Transverse colon (tissue), 4 donors: ENCODE measurements at places on chromosomes 2 and 18. TPM values are rescaled to one million over a fixed set of nuclear protein-coding genes. Genes with fewer than 3 reads are reported as not detected.

GRCh38 chr18:45839414-45840395 lies 14.2 kb downstream of the SIGLEC15 start:
- no peak for DNase-seq

DNA sequence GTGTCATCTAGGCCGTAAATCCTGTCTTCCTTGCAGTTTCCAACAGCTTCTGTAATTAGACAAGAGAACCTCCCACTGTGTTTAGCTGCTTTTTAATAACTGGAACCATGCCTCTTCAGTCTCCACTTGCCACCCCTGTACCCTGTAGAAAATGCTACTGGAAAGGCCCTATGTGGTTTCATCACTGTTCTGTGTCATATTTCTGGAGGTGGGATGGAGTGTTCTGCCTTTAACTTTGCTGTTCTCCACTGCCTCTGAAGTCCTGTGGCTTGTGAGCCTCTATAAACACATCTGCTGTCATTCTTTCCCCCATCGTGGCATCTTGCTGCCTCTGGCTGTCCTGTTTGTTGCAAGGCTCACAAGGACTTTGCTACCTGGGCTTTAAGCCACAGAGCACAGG lies 17.9 kb downstream of the MGAT5 start:
- DNase-seq: no peak

DNA sequence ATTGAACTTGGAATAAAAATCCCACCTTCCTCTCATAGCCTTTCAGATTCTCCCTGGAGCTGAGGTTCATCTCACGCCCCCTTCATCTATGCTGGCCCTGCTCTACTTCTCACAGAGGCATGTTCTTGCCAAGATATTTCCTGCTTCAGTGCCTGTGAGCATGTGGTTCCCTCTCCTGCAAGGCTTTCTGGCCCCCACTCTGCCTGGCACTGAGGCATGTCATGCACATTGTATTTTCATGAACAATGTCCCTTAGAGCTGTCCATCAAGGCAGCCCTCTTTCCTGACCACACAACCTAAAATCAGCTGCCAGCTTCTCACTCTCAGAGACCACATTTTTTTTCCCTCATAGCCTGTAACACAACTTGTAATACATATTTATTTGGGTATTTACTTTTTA lies 18.0 kb upstream of the HK2 start:
- no peak for DNase-seq

The IL36RN gene
- total RNA-seq: not detected

The CROCC2 gene
- not detected for total RNA-seq

The EFEMP1 gene
- 12.0 TPM for total RNA-seq
